Endothelial cell (in vitro differentiated cells): ENCODE measurements at places on chromosomes 1 and 21. TPM values are rescaled to one million over a fixed set of nuclear protein-coding genes. Genes with fewer than 3 reads are reported as not detected.
A peak's percentile ranks its signal among the peaks of the same experiment; 100 is the strongest.

GRCh38 chr21:36460866-36461265 is 19.1 kb downstream of the CLDN14 start:
- peak overlapping the region; percentile 84 for H3K27ac ChIP-seq
- H3K27me3 ChIP-seq: peaks cover 15% of the 10 kb centered on the region
- H3K36me3 ChIP-seq: peaks cover 4% of the 10 kb centered on the region
- peaks cover 51% of the 10 kb centered on the region for H3K4me1 ChIP-seq
- DNase-seq: no peak

DNA sequence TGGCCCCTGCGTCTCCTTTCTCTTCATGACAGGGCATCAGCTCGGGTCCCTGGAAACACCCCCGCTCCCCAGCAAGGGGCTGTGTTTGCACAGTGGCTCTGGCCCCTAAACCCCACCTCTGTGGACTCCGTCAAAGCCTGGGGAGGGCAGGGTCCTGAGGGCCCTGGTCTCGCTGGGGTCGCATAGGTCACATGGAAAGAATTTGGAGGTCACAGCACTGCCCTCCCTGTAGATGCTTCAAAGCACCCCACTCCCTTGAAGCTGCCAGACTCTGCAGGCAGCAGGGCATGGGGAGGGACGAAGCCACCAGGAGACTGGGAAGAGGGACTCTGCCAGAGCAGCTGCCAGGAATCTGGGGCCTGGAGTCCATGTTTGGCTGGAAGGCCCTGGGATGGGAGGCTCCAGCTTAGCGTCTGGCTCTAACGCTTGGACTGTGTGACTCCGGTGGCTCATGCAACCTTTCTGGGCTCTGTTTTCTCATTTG is 36.6 kb upstream of the ECE1 start:
- H3K36me3 ChIP-seq: peaks cover 7% of the 10 kb centered on the region
- H3K4me3 ChIP-seq: peak overlapping the region; percentile 15
- H3K27ac ChIP-seq: no peak overlapping the region
- DNase-seq: no peak

GRCh38 chr1:154769193-154769895 is 100.7 kb downstream of the KCNN3 start:
- no peak overlapping the region for H3K4me3 ChIP-seq
- H3K27ac ChIP-seq: no peak overlapping the region
- H3K27me3 ChIP-seq: peaks cover 6% of the 10 kb centered on the region
- no peaks in the 10 kb centered on the region for H3K36me3 ChIP-seq
- H3K4me1 ChIP-seq: peaks cover 5% of the 10 kb centered on the region

CHRNB2 gene
- total RNA-seq: 0.44 TPM

DNA sequence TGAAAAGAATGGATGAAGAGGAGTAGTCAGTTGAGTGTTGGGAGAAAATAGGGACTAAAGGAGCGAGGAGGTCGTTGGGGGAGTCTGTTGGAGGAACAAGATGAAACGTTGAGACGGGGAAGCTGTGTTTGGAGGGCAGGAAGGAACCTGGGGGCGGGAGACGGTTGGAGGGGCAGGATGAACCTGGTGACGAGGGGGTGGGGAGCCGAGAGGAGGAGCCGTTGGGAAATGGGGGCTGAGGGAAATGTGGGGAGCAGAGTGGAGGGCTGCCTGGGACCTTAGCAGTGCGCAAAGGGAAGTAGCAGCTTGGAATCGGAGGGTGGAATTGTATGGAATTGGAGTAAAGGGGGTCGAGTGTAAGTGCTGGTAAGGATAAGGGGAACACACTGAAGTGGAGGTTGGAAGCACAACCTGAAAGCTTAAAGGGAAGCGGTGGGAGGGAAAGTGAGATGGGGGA is 630 bp downstream of the MTF2 start:
- H3K4me1 ChIP-seq: peaks cover 16% of the 10 kb centered on the region
- peaks cover 14% of the 10 kb centered on the region for H3K27me3 ChIP-seq
- peak; percentile 60 for DNase-seq

RNU1-3 gene
- 3,428 TPM for total RNA-seq

GRCh38 chr1:156104065-156104810 is 10.3 kb upstream of the LMNA start:
- peak overlapping the region; percentile 98 for H3K27ac ChIP-seq
- peaks cover 26% of the 10 kb centered on the region for H3K27me3 ChIP-seq
- peaks cover 12% of the 10 kb centered on the region for H3K36me3 ChIP-seq

- no peak for DNase-seq
- H3K36me3 ChIP-seq: no peaks in the 10 kb centered on the region
- H3K27me3 ChIP-seq: peaks cover 3% of the 10 kb centered on the region
- H3K27ac ChIP-seq: peak overlapping the region; percentile 30
These were observed 1.3 kb upstream of the GPATCH4 start for GRCh38 chr1:156602557-156602993.

- no peak overlapping the region for H3K4me3 ChIP-seq
- H3K36me3 ChIP-seq: no peaks in the 10 kb centered on the region
- no peak overlapping the region for H3K27ac ChIP-seq
- H3K4me1 ChIP-seq: no peaks in the 10 kb centered on the region
- no peak for DNase-seq
- H3K27me3 ChIP-seq: peaks cover 11% of the 10 kb centered on the region
These were observed 56.3 kb downstream of the WNT9A start for GRCh38 chr1:227891223-227891954.

AMY1B gene
- not detected for total RNA-seq

DNA sequence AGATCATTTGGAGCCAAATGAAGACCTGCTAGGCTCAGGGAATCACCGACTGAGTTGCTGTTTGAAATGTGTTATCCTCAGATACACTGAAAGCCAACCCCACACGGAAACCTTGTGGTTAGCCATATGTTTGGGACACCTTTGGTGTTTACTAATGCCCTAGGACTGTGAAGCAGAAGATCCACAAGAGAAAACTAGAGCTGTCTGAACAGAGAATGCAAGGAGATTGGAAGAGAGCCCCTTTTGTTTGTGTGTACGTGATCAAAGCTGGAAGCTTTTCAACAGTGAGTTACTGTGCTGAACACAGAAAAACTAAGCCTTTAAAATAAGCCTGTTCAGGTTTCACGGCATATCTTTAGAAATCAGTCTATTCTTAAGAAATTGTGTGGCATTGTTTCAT is 908.2 kb upstream of the ADGRL2 start:
- H3K4me1 ChIP-seq: no peaks in the 10 kb centered on the region
- H3K4me3 ChIP-seq: no peak overlapping the region
- no peaks in the 10 kb centered on the region for H3K27me3 ChIP-seq

DNA sequence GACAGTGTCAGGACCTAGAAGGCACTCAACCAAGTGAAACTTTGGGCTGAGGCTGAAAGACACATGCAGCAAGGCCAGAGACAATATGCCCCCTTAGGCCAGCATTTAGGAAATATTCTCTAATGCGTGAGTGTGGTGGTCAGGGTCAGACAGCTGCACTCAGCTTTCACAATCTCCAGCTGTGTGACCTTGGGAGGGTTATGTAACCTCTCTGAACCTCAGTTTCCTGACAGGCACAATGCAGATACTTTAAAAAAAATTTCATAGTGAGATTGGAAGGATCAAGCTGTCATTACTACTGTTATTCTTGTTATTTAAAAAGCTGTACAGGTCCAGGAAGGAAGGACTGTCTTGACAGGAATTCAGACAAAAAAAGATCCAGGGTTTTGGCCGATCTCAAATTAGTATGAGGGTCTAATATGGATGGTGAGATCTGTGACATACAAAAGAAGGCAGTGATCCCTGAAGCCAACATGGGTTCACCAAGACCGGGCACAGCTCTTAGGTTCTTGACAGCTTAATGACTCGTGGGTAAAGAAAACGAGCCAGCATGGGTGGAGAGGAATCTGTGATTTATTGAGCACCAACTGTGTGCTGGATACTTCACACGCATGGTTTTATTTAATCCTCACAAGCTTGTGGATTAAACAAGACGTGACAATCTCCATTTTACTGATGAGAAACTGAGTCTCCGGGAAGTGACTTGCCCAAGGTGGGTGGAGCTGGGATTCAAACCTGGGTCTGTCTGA is 54.6 kb upstream of the POU3F1 start:
- peaks cover 12% of the 10 kb centered on the region for H3K36me3 ChIP-seq
- no peak overlapping the region for H3K27ac ChIP-seq
- H3K4me3 ChIP-seq: no peak overlapping the region

DNA sequence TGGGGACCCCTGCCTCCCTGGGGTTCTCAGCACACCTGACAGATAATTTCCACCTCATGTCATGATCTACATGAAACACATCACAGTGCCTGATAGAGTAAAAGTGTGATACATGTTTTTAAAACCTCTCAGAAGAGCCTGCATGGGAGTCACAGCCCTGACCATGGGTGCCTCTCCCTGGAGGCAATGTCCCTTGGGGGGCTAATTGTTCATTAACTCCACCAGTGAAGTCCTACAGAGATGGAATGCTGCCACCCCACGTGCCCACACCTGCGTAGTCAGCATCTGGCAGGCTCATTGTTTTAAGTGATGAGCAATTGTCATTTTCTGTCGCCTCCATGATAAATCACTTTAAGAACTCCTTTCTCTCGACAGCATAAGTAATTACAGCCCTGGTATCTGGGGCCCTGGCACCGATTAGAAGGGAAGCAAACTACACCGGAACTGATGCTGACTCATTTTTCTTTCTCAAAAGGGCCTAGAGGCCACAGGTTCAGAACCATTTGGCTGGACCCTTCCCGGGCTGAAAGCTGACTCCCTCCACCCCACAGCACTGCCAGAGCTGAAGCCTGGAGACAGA is 109.6 kb upstream of the GJB5 start:
- DNase-seq: no peak
- no peak overlapping the region for H3K4me3 ChIP-seq
- H3K36me3 ChIP-seq: no peaks in the 10 kb centered on the region
- no peak overlapping the region for H3K27ac ChIP-seq
- H3K4me1 ChIP-seq: peaks cover 9% of the 10 kb centered on the region
- H3K27me3 ChIP-seq: peaks cover 5% of the 10 kb centered on the region

DNA sequence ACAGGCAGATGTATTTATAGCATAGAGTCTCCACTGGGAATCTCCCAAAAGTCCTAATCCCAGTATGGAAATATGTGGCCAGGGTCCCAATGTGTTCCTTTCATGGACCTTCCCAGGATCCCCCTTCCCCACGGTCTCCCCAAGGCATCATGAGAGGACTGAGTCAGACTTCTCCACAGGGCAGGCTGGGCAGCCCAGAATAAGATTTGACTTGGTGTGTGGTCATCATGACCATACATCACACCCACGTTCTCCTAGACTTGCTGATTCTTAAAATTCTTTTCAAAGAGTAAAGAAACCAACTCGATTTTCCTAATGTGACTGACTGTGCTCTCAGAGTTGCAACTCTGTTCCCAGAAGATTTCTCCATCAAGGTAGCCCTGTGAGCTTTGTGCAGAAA is 93.9 kb upstream of the CD34 start:
- no peak for DNase-seq
- peaks cover 4% of the 10 kb centered on the region for H3K27me3 ChIP-seq
- H3K4me3 ChIP-seq: no peak overlapping the region
- no peak overlapping the region for H3K27ac ChIP-seq

MEX3A gene
- total RNA-seq: 63.9 TPM
